Stimulated activated naive CD8-positive, alpha-beta T cell treated with anti-CD3 and anti-CD28 coated beads, Interleukin-15, amount 100 ng/mL, for 72 hours (primary cell): ENCODE measurements at places on chromosomes 7 and 10.
A peak's percentile ranks its signal among the peaks of the same experiment; 100 is the strongest.

DNA sequence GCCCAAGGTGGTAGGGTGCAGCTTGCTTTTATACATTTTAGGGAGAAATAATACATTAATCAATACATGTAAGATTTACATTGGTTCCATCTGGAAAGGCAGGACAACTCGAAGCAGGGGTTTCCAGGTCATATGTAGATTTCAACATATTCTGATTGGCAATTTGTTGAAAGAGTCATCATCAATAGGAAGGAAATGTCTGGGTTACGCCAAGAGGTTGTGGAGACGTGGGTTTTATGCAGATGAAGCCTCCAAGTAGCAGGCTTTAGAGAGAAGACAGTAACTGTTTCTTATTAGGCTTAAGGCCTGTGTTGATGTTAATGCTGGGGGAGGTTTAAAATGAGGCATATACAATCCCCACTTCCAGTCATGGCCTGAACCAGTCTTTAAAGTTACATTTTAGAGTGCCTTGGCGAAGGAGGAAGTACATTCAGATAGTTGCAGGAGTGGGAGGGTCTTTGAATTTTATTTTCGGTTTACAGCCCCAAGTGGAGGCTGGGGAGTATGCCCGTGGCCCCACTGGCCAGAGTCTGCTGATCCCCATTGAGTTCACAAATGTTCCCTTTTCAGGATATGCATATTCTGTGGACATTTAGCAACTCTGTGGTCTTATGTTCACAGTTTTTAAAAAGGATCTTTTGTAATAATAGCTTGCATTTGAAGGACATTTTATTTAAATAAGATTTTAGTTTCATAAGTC is 166.0 kb upstream of the GDF10 start:
- DNase-seq = no peak

DNA sequence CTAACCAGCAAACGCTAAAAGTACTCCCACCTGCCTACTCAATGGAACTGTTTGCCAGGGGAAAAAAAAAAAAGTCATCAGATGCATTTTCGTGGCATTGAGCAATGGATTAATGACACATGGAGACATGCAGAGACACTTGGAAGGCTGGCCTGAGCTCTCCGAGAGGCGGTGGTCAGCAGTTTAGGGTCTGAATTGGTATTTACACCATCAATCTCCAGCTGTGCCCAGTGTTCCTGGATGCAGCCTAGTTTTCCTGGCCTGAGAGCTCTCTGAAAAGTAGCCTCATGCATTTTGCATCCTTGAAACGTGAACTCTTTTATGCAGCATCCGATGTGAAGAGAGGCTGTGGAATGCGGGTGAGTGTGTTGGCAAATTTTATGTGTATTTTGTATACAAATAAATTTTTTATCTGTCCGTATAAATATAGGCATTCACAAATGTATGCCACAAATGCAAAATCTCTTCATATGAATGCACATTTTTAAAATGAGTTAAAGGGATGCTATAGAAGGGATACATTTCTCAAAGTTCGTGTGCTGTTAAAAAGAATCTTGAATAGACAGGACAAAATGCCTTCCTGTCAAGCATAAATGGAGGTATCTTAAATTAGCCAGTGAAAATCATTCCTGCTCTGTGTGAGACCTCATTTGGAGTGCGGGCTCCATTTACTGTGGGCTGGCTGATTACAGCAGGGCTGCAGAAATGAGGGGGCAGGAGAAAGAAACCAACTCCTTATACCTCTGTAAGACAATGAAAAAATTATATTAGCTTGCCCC is 137.7 kb upstream of the PFKP start:
- DNase-seq = no peak

- peak; percentile 38 for DNase-seq
Observed at GRCh38 chr7:150909200-150909995, 57.1 kb downstream of the AOC1 start.

- DNase-seq = peak; percentile 27
Observed at GRCh38 chr10:129888784-129889616, 75.1 kb downstream of the EBF3 start.

- no peak for DNase-seq
Observed at GRCh38 chr7:44283381-44284211, 41.8 kb downstream of the CAMK2B start.

DNA sequence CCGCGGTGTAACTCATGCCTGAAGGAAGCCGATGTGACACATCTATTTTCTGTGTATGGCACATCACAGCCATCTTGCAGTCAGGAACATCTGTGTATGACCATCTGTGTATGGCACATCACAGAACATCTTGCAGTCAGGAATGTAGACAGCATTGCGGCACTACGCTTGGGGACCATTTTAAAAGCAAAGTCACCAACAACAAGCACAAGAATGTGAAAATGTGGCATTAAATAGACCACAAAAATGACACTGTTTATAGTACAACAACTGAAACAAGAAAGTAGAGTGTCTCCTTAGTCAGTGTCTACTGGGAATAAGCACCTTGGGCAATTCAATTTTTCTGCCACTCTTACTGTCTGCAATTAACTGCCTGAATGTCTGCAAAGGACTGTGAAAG is 124.4 kb downstream of the HGF start:
- no peak for DNase-seq

GRCh38 chr10:99708428-99709012 is 23.4 kb downstream of the COX15 start:
- no peak for DNase-seq
